ENCODE measurements at places on chromosomes 7 and 10. TPM values are rescaled to one million over a fixed set of nuclear protein-coding genes. Genes with fewer than 3 reads are reported as not detected.

MPP7 gene
- polyA plus RNA-seq, result 0.02 TPM

- no peak for DNase-seq
- H3K27ac ChIP-seq, result no peak overlapping the region
- no peak overlapping the region for H3K4me3 ChIP-seq
- no peaks in the 10 kb centered on the region for H3K36me3 ChIP-seq
Measured at GRCh38 chr7:122380992-122381391, 76.4 kb upstream of the FEZF1 start.

CYP2W1 gene
- 0.10 TPM for polyA plus RNA-seq

PAX4 gene
- not detected for polyA plus RNA-seq

GRCh38 chr7:38773430-38773829 lies 135.6 kb downstream of the VPS41 start:
- no peaks in the 10 kb centered on the region for H3K4me1 ChIP-seq
- DNase-seq, result no peak
- no peak overlapping the region for H3K27ac ChIP-seq
- H3K27me3 ChIP-seq, result no peaks in the 10 kb centered on the region
- no peak overlapping the region for H3K4me3 ChIP-seq
- H3K36me3 ChIP-seq, result peaks cover 73% of the 10 kb centered on the region

DNA sequence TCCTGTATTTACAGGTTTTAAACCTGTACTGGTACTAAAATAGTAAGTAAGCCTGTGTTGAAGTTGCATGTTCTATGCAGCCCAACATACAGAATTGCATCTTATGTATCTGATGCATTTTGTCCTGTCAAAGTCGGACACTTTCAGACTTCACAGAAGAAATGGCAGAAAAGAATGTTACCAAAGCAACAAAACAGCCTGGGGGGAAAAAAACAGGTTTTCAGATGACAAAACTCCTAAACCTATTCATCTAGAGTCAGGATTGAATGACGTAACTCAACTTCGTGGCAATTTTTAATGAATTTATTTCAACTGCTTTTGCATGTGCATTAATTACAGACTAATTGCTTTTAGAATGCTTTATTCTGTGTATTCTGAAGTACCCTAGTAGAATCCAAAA lies 28.4 kb downstream of the CYTH3 start:
- DNase-seq, result no peak
- H3K27me3 ChIP-seq, result no peaks in the 10 kb centered on the region
- no peak overlapping the region for H3K4me3 ChIP-seq
- no peak overlapping the region for H3K27ac ChIP-seq

GRCh38 chr7:126776498-126776897 lies 476.2 kb downstream of the GRM8 start:
- no peak overlapping the region for H3K4me3 ChIP-seq
- no peak overlapping the region for H3K27ac ChIP-seq
- H3K4me1 ChIP-seq, result no peaks in the 10 kb centered on the region
- H3K27me3 ChIP-seq, result 0 out of 2 replicates have a peak, but pooled peaks cover 4% of the 10 kb centered on the region

DNA sequence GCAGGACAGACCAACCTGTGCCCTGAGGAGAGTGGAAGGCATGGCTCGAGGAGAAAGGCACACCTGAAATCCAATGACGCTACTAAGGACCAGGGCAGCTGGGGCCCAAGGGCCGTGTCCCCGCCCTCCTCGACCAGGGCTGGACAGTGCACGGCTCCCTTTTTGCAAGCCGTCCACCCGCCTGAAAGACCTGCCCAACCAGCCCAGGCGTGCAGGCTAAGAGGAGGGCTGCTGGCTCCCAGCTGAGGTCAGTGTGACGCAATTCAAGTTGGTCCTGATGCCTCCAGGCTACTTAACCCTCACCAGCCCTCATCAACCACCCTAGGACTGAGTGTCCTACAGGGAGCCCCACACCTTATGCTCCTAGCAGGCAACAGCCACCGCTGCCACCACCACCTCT lies 69.3 kb downstream of the DLG5 start:
- no peaks in the 10 kb centered on the region for H3K27me3 ChIP-seq
- DNase-seq, result no peak
- peaks cover 11% of the 10 kb centered on the region for H3K36me3 ChIP-seq
- no peak overlapping the region for H3K27ac ChIP-seq
- H3K4me3 ChIP-seq, result no peak overlapping the region
- peaks cover 2% of the 10 kb centered on the region for H3K4me1 ChIP-seq

GNAT3 gene
- not detected for polyA plus RNA-seq

DDC gene
- 1.8 TPM for polyA plus RNA-seq

Measured in SK-N-SH (cell line).